ENCODE measurements at places on chromosomes 1 and 21.

GRCh38 chr21:41121785-41122415 lies 46.1 kb upstream of the BACE2 start:
- DNase-seq: peak; percentile 36

- no peak for DNase-seq
These were observed 52.5 kb downstream of the EPRS1 start for GRCh38 chr1:219993554-219994433.

- DNase-seq: no peak
These were observed 11.2 kb downstream of the SFT2D2 start for GRCh38 chr1:168236836-168237611.

DNA sequence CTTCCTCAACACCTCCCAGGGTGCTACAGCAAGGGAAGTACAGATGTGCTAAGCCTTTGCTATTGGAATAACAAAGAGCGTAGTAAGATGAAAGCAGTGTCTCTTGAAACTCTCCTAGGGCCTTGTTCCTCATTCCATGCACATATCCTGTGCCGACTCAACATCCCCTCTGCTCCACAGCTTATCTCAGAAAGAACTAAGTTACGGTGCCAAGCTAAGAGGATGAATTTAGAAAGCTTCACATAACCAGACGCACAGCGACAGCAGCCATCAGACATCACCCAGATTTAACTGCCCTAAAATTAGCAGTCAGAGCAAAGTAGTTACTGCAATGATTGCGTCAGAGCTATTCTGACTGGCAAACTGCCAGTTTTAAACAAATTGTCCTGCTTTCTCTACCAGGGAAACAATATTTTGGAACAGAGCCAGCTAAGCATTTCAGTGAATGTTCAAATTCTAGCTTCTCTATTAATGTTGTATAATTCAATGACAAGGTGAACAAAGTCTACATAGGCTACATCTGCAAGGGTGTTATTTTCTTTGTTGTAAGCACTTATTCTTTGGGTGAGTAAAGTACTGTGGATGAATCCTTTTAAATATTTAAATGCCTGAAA lies 9.5 kb downstream of the SIPA1L2 start:
- no peak for DNase-seq

DNA sequence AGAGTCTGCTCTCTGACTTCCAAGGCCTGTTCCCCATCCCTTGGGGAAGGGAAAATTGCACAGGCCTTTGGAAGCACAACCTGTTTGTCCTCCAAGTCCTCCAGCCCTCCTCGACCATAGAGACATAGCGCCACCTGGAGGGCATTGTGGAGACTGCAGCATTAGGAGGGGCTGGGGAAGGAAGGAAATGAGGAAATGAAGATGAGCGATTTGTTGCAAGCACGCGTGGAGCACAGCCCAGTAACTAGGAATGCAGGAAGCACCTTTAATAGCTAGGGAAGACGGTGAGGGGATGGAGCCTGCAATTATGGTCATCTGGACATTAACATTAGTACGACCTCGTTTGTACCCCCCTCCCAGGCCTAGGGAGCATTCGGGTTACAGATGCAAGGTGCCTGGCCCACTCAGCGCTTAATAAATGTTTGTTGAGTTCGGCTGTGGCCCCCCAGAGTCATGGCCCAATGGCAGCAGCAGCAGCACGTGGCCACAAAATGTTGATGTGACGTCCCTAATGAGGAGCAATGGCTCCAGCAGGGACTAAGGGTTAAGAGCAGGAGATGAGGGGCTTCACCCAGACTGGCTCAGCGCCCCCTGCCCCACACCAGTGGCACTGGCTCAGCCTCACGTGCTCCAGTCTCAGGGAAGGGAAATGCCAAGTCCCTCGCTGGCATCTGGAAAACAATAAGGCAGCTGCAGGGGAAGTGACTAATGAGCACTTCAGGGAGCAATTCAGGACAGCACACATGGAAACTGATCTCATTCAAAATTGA lies 8.0 kb upstream of the CAMK2N1 start:
- peak; percentile 83 for DNase-seq

GRCh38 chr1:226658546-226659125 lies 80.4 kb downstream of the ITPKB start:
- DNase-seq: no peak

DNA sequence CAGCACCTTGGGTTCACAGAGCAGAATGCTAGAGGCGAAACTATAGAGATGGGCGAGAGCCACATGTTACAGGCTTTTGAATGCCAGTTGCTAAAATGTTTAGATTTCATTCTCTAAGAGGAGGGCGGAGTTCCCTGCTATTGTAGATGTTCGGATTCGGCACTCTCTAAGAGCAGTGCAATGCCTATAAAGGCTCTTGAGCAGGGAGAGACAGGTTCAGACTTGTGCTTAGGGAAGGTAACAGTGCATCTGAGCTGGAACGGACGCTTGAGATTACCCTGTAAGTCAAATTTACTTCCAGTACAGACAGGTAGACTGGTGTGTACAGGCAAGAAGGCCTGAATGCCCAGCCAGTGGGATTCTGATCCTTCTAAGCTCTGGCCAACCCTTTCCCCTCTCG lies 15.3 kb downstream of the LURAP1 start:
- no peak for DNase-seq

GRCh38 chr1:89953131-89953626 lies 41.7 kb upstream of the ZNF326 start:
- no peak for DNase-seq

DNA sequence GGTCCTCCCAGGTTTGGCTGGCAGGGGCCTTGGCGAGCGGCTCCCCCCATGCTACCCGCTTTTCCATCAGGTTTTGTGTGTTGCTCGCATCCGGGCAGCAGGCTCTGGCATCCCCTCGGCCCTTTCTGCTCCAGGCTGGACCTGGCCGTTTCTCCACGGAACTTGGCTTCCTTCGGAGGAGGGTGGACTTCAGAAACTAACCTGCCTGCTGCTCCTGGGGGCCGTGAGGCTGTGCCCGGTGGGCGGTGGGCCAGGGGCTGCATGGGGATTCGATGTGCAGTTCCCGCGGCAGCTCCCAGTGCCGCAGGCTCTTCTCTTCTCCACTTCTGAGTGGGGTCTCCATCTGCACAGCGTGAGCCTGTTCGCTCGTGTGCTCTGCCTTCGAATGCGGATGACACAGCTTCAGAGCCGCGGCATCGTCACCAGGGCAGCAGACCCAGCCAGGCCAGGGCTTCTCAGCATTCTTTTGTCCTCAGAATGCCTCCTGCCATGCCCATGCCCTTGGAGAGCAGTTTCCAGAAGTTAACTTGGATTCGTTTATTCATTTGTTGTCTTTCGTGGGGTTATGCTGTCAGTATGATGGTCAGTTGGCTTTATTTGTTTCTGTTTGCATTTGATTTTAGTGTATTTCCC lies 36.4 kb downstream of the PRKCZ start:
- DNase-seq: no peak

- peak; percentile 88 for DNase-seq
These were observed 37.3 kb upstream of the TMEM222 start for GRCh38 chr1:27284425-27285273.

Data from germinal center (tissue), 1 donor.